ENCODE measurements at places on chromosomes 4 and X.

DNA sequence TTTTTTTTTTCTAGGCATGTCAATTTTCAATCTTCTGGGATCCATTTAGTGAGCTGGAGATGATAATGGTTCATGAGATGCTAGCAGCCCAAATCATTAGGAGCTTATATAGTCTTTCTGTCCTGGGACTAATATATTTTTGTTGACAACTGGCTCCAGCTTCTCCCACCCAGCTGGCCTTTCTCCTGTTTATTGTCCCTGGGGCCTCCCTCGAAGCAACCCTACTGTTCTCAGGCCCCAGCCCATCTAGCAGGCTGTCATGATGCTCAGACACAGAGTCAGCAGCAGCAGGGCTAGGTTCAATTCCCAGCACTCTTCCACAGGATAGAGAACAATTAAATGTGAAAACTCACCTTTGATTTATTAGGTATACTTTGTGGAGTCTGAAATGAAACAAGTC is 127.6 kb upstream of the MID1 start:
- DNase-seq: no peak

DNA sequence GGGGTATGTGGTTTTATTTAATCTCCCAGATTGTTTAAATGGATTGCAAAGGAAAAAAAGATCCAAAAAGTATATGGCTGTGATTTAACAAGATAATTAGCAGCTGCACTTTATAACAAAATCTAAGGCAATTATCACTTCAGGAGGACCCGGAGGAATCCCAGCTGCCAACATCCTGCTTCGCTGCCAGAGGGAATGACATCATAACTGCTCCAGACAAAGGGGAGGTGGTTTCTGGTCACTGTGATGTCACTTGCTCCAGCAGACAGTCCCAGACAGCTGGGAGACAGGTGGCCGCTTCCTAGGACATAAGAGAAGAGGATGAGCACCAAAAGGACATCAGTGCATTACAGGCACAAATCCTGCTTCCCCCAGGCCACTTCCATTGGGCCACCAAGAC is 371.0 kb downstream of the BCOR start:
- no peak for DNase-seq

GRCh38 chrX:150690126-150690525 is 3.1 kb upstream of the MTMR1 start:
- no peak for DNase-seq

DNA sequence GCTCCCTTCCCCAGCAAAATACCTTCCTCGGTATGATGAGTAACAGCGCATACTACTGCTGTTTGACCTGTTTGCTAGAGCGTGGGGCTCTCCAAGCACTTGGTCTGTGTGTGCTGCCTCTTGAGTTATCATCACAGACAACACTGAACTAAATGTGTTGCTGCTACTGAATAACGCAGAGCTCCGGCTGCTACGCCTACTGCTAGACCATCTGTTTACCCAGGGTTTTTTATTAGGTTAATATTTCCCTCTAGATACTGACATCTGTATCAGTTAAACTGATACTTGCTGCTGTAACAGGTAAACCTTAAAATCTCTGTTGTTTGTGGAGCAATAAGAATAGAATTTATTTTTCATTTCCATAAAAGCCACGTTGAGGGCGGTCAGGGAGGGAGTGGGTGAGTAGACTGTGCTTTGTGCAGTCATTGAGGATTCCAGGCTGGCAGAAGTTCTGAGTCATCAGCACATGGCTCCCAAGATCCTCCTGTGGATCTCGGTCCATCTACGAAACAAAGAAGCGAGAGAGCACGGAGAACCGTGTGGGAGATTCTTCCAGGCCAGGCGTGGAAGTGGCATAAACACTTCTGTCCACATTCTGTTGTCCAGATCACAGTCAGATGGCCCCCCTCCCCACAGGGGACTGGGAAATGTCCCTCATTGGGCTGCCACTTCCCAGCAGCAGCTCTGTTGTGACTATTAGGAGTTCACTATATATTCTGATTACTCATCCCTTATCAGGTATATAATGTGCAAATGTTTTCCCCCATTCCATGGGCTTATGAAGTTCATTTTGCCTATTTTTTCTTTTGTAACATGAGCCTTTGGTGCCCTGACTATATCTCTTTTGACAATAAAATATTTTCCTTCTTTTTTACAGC is 14.1 kb downstream of the GRK4 start:
- DNase-seq: no peak

- no peak for DNase-seq
Measured at GRCh38 chrX:50615570-50616158, 145.0 kb upstream of the DGKK start.

DNA sequence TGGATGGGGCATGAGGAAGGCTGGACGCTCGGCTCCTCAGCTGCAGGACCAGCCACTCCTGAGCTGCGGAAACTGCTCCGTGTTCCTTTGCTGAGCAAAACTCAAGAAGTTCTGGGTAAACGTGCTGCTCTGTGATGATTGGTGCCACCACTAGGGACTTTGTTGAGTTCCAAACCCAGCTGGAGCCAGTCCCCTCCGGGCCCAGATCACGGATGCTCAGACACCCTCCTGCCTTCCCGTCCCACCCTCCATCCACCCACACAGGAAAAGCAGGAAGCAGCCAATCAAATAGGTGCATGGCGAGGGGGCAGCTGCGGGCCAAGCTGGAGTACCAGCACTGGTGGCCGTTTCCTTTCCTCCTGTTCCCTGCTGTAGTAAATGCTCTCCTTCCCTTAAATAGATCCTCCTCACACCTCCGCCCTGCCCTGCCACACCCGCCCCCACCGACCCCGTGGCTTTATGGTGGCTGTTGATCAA is 68.0 kb downstream of the ADRA2C start:
- DNase-seq: no peak

DNA sequence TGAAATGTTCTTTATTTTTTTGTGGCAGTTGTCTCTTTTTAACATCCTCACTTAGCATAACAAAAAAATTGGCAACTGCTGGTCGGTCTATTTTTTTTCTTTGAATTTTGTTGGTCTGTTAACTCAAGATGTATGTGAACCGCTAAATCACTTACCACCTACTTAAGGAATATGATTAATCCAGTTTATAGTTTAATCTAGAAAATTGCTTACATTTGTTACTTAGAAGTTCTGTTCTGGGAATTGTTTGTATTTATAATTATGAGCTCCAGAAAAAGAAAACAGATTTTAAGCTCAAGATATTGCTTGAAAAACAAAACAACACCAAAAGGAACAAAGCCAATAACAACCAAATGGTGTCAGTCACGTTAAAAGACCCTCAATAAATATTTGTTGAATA is 66.1 kb upstream of the KLHL13 start:
- no peak for DNase-seq

- DNase-seq: peak; percentile 44
Measured at GRCh38 chr4:2413821-2414610, 4.4 kb downstream of the ZFYVE28 start.

DNA sequence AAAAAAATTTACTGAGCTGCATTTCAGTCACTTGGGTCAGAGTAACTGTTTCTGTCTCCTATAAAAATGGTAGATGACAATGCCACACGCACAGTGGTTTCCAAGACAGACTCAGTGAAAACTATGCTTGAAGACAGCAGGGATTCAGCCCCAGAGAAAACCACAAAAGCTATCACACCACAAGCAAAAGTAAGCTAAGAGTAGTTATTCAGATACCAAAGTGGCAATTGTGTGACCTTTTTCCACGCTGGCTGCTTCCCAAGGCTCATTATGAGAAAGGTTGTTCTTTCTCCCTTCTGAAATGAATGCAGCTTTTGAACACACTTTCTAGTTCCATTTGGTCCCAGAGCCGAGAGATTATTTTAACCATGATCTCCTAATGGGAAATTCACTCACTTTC is 46.4 kb upstream of the GPM6B start:
- DNase-seq: no peak

DNA sequence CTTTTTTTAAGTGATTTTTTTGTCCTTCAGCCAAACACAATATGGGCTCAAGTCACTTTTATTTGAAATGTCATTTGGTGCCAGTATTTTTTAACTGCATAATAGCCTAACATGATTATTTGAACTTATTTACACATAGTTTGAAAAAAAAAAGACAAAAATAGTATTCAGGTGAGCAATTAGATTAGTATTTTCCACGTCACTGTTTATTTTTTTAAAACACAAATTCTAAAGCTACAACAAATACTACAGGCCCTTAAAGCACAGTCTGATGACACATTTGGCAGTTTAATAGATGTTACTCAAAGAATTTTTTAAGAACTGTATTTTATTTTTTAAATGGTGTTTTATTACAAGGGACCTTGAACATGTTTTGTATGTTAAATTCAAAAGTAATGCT is 62.1 kb downstream of the EDNRA start:
- DNase-seq: no peak

- DNase-seq: no peak
Measured at GRCh38 chrX:55107911-55108310, 19.1 kb downstream of the PAGE2 start.

DNA sequence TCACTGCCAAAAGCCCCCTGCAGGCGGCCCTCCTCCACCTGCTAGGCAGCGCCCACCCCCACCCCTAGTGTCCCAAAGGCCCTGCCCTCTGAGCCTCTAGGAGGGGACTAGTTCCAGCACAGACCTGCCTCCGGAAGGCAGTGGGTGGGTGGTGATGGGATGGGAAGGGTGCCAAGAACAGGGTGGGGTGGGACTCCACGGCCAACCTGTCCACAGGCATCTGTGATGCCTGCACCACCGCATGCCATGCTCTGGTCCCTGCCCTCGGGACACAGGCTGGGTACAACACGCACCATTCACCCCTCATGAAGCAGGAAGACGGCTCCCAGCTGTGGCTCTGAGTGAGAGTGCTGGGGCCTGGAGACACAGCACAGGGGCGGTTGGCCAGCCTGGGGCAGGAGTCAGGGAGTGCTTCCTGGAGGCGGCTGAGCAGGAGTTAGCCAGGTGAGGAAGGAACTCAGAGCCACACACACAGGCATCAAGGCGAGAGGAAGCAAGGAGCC is 243.1 kb upstream of the PSAPL1 start:
- no peak for DNase-seq

DNA sequence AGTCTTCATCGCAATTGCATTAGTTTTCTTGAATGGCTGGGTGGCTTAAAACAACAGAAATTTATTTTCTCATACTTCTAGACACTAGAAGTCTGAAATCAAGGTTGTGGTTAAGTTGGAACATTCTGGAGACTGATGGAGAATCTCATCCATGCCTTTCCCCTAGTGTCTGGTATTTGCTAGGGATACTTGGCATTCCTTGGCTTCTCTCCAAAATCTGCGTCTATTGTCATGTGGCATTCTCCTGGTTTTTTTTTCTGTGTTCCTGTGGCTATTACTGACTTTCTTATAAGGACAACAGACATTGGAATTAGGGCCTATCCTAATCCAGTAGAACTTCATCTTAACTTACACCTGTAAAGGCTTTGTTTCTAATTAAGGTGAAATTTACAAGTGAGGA is 272.8 kb upstream of the EPHA5 start:
- no peak for DNase-seq

- peak; percentile 37 for DNase-seq
Measured at GRCh38 chr4:74632634-74633033, 161.7 kb downstream of the BTC start.

- DNase-seq: no peak
Measured at GRCh38 chr4:142875117-142875516, 29.0 kb upstream of the INPP4B start.

DNA sequence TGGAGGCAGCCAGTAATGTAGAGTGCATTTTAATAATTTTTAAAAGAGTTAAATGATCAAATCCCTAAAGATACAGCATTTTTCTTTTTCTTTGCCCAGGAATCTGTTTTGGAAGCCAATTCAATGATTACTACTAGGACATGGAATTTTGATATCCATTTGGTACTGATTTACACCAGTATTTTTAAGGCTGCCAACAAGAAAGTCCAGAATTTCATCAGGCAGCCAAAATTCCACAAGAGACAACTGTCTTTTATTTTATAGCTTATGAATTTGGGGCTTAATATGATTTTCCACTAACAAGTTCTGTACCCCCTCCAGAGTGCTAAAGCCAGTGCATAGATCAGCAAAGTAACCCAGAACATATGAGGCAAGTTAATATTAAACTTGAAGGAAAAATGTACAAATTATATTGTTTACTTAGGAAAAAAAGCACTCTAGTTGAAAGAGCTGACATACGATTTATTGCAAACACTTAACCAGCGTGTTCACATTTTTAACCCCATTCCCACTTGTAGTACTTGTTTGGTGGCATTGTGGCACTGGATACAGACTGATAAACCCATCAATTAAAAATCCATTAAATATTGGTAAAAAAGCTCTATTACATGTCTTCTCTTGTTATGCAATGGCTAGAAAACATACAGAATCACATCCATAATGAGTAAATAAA is 259.7 kb downstream of the DCHS2 start:
- no peak for DNase-seq

GRCh38 chr4:65515646-65516045 is 154.6 kb downstream of the EPHA5 start:
- DNase-seq: no peak

GRCh38 chr4:96698831-96699230 is 858.9 kb downstream of the PDHA2 start:
- DNase-seq: no peak

Measured in CD4-positive, alpha-beta memory T cell (primary cell).